GM12891 (cell line): ENCODE measurements at places on chromosomes 3 and 15.

GRCh38 chr15:66937588-66937987 lies 127.8 kb upstream of the SMAD3 start:
- no peak for DNase-seq

GRCh38 chr15:85100186-85100937 lies 118.7 kb downstream of the PDE8A start:
- DNase-seq = peak; percentile 1

DNA sequence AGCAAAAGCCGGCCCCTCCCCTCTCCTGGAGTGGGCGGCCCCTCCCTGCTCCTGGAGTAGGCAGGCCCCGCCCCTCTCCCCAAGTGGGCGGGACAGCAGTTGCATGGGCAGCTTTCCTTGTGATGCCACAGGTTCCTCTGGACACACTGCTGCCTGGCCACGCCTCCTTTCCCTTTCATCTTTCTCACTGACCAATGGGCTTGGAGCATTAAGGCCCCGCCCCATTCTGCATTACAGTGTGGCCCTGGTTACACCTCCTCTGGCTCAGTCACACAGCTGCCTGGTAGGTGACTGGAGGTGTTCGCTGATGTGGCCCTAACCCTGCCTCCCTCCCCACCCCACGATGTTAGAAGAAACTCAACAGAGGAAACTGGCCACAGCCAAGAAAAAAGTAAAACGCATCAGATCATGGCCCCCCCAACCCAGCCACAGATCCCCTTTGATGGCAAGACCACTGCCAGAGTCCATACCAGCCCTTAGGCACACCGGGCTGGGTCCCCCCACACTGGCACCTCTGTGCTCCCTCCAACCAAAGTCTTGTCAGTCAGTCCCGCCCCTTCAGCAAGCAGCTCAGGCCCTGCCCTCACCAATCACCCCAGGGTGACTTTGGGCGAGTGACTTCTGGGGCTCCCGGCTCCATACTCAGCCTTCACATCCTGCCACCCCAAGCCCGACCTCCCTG lies 84.3 kb downstream of the ADAMTS7 start:
- no peak for DNase-seq

- no peak for DNase-seq
Observed at GRCh38 chr3:100873611-100874010, 119.6 kb downstream of the ABI3BP start.

GRCh38 chr3:69775751-69776150 lies 36.5 kb downstream of the MITF start:
- no peak for DNase-seq

- DNase-seq = no peak
Observed at GRCh38 chr3:15460891-15461531, 33.6 kb downstream of the EAF1 start.

DNA sequence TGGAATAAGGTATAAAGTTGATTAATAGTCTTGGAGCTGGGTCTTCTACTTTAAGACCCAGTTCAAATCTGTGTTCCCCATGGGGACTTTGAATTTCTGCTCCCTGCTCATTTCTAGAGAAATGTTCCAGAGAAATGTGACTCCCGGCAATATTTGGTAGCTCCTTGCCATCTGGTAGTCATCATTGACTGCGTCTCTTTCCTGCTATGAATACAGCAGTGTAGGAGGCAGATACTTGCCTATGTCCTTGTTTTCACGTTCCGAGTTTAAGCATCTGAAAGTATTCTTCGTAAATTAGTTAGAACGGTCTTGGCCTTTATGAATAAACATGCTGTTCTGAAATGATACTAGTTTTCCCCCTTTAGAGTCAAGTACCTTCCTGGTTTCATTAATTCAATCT lies 352.9 kb downstream of the PTPRG start:
- DNase-seq = no peak

DNA sequence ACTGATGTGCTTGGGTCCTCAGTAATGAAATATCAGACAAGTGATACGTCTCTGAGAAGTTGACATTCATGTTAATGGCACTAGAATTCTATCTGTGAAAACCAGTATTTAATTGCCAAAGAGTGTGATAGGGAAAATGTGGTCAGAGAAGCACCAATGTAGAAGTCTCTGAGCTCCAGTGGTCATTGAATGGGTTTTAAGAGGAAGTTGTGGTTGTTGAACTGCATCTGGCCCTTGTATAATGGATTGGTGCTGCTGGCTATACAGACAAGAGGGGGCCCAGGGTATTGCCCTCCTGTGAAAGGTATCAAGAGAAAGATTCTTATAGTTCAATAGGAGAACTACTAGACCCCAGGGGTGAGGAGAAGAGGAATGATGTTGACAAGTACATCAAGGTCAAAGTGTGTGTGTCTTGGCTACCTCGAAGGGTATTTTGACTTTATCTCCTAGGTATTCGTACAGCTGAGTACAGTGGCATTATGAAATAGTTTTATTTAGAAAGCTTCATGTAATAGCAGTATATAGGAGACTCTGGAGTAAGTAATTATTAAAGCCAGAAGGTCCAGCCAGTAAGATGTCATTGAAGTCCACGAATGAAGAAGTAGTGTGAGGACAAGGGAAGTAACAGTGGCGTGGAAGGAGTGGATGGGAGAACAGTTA lies 47.1 kb downstream of the CHD2 start:
- DNase-seq = no peak

GRCh38 chr3:27986234-27986879 lies 255.1 kb upstream of the CMC1 start:
- no peak for DNase-seq

DNA sequence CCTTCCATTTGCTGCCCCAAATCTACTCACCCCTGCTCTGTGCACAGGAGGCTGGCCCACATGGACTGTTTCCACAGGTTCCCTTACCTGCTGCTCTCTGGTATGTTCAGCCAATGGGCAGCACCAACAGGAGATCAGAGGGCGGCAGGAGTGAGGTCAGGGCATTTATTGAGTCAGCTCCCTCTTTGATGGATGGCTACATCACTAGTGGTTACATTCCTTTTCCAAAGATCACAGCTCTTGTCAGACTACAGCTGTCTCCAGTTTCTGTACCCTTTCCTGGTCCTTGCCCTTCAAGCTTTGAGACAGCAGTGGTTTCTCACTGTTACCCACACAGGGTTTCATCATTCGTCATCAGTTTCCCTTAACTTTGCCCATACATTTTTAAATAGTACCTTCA lies 325.1 kb downstream of the SUCLG2 start:
- no peak for DNase-seq

GRCh38 chr3:89238846-89239245 lies 131.4 kb downstream of the EPHA3 start:
- DNase-seq = no peak

- DNase-seq = peak; percentile 41
Observed at GRCh38 chr15:63605816-63606215, 8.6 kb downstream of the FBXL22 start.

GRCh38 chr3:8668216-8668615 lies 23.6 kb upstream of the SSUH2 start:
- no peak for DNase-seq

DNA sequence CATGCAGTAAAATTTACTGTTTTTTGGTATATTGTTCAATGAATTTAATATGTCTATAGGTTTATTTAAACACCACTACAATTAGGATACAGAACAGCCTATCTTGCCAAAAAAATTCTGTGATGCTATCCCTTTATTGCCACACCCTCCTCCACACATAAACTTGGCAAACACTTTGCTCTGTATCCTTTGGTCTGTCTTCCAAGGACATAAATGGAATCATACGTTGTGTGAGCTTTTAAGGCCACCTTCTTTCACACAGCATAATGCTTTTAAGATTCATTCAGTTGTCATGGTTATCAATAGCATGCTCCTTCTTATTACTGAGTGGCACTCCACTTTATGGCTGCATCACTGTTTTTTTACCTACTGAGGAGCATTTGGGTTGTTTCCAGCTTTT lies 71.5 kb downstream of the CERS3 start:
- no peak for DNase-seq

GRCh38 chr3:114370537-114371174 lies 76.8 kb downstream of the TIGIT start:
- no peak for DNase-seq

DNA sequence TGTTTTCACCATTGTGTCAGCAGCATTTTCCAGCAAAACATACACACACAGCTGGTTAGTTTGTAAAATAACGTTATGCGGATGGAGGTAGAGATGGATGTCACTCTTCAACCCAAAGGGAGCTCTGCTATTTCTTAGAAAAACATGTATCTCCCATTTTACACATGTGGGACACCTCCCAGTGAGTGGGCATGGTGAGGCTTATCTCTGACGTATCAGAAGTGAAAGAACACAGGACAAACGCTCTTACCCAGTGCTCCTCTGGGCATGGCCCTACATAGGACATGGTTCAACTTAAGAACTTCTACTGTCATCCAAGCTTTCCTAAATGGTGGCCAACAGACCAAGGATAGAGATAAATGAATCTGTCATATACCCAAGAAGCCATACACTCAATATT lies 2.1 kb downstream of the FAM240A start:
- no peak for DNase-seq

GRCh38 chr15:41958002-41958420 lies 14.3 kb downstream of the EHD4 start:
- DNase-seq = no peak

- DNase-seq = no peak
Observed at GRCh38 chr15:86063356-86064095, 16.1 kb upstream of the AGBL1 start.

DNA sequence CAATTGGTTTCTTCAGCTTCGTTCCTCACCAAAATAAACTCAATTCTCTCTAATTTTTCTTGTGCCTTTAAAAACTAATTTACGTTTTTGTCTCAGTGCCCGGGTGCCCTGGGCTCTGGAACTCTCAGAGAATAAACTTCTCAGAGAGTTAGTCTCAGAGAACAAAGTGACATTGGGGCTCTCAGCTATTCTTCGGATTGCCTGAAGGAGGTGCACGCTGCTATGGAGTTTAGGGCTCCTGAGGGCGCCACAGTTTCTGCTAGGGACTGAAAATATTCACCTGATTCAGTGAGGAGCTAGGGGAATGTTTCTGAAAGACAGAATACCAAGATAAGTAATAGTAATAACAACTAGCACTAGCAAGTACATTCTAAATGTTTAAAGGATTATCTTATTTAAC lies 22.7 kb downstream of the ZIC4 start:
- no peak for DNase-seq

DNA sequence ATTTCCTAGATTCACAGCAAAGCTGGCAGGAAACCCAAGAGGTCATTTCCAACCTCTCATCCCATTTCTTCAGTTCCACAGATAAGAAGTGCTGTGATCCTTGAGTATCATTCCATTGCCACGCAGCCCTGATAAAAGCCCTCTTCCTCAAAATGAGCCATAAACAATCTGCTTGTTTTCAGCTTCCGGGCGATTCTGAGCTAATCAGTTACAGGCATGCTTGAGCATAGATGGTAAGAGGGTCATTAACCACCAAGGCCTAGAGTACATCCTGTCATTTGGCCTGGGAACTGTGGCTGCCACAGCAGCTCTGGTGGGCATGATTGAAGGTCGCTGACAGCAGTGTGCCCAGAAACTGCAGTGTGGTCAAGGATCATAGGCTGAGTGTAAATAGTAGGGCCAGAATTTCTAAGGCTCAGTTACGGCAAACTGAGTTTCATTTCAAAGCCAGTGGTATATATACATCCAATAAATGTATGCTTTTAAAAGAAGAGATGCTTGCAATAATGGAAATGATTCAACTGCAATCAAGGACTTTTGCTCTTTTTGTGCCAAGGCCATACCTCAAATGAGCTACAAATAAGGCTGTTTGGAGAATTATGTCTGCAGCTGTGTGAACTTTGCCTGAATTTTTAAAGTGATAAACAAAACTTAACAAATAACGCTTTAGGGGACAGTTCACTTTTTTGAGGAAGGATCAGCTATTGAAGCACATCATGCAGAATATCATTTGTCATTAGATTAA lies 47.3 kb downstream of the P3H2 start:
- no peak for DNase-seq

DNA sequence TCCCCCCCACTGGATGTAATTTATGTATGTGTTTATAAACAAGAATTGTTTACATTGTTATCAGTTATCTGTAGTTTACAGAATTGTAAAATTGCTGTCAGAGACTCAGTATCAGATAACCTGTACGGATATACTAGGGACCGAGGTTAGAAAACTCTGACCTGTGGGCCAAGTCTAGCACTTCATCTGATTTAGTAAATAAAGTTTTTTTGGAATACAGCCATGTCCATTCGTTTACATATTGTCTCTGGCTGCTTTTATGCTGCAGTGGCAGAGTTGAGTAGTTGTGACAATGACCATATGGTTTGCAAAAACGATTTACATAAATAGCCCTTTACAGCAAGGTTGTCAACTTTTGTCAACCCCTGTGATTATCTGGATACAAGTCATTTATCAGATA lies 52.6 kb downstream of the LRRC28 start:
- DNase-seq = no peak

DNA sequence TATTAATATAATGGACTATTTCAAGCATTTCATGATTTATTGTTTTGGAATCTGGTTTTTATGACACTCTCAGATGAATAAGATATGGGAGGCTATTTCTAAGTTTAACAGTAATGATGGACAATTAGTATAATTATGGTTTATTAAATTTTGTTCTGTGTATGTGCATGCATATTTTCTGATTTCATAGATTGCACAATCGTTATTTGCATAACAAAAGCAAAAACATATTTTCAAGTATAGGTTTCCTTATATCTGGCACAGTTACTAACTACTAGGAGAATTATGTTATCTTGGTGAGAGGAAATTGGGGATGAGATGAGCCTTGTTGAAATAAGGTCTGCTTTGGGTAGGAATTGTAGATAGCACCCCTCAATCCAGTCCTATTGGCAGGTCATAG lies 413.1 kb downstream of the MCTP2 start:
- no peak for DNase-seq

GRCh38 chr3:46027736-46028397 lies 584 bp upstream of the XCR1 start:
- no peak for DNase-seq

GRCh38 chr3:138678086-138678485 lies 69.5 kb downstream of the FAIM start:
- no peak for DNase-seq

- no peak for DNase-seq
Observed at GRCh38 chr15:78342021-78342420, 1.9 kb downstream of the CRABP1 start.

- no peak for DNase-seq
Observed at GRCh38 chr3:55549177-55549576, 62.1 kb upstream of the WNT5A start.
